RPMI8226 (cell line): ENCODE measurements at places on chromosomes 6 and 20.

DNA sequence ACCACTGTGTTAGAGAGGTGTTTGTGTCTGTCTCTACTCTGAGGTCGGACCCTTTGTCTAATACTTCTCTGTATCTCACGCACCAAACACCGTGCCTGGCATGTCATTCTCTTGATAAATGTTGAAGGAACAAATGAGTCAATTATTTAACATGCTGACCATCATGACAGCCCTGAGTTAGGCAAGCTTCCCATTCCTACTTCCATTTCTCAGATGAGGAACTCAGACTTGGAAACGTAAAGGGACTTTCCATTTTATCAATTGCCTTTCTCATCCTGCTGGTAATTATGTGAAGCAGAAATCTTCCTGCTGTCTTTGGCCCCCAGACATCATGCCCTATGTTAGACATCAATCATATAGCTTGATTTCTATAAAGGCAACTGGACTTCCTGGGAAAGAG is 227.0 kb upstream of the ECI2 start:
- no peak for DNase-seq

DNA sequence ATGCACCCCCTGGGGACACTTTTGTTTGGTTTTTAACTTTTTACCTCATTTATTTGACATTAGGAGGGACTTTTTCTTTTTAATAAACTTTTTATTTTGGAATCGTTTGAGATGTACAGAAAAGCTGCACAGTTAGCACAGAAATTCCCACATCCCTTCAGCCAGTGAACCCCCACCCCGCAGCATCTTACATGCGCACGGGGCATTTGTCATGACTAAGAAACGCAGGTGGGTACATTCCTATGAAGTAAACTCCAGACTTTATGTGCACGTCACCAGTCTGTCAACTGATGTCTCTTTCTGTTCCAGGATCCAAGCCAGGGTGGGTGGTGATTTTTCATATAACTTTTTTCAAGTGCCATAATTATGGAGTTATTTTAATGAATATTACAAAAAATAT is 4.9 kb upstream of the ZNF831 start:
- DNase-seq, result no peak

DNA sequence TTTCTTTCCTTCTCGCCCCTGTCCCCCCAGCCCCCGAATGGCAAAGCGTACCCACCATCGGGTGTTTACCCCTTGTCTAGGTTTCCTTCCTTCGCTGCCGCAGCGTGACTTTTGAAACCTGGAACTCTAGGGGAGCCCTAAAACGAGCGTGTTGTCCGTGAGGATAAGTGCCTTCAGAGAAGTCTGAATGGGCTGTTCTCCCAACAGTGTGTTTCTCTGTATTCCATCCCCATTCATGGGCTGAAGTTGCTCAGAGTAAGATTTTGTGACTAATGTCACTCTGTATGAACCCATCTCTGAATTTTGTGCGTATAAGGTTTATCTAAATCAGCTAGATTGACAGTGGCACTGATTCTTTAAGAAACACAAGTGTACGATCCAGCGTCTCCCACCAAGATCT is 949 bp downstream of the MACROD2 start:
- no peak for DNase-seq

DNA sequence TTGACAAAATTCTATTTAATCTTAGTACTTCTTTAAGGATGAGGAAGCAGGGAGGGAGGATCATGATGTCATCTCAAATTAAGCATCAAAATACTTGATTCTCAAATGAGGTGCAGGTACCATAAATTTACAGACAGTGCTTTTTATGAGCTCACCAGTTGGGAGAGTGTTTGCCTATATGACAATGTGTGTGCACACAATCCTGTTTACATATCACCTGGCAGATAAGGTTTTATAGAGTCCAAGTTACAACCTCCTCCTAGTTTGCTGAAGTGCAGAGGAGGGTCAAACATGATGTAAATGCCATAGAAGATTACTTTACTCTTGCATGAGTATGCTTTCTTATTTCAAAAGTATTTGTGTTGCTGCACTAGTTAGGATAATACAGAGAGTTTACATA is 6.4 kb downstream of the ATXN1 start:
- no peak for DNase-seq

- no peak for DNase-seq
Measured at GRCh38 chr6:11194356-11195218, 37.9 kb downstream of the NEDD9 start.

- DNase-seq, result no peak
Measured at GRCh38 chr6:1720620-1721322, 111.1 kb downstream of the FOXC1 start.

- peak; percentile 69 for DNase-seq
Measured at GRCh38 chr6:82385961-82386360, 22.3 kb downstream of the TPBG start.

- DNase-seq, result no peak
Measured at GRCh38 chr6:109104512-109104911, 9.2 kb downstream of the CEP57L1 start.

DNA sequence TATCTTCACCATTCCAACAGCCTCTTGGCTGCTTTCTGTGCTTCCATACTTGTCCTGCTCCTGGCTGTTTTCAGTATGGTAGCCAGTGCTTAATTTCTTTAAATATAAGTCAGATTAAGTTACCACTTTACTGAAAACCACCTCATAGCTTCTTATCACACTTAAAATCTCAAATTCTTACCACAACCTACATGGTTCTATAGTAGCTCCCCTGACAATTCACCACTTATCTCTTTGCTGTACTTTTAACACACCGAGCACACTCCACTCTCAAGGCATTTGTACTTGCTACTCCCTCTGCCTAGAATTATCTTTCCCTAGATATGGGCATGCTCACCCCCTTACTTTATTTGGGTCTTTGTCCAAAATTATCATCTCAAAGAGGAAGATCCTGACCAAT is 369.0 kb downstream of the TENT5A start:
- DNase-seq, result no peak

DNA sequence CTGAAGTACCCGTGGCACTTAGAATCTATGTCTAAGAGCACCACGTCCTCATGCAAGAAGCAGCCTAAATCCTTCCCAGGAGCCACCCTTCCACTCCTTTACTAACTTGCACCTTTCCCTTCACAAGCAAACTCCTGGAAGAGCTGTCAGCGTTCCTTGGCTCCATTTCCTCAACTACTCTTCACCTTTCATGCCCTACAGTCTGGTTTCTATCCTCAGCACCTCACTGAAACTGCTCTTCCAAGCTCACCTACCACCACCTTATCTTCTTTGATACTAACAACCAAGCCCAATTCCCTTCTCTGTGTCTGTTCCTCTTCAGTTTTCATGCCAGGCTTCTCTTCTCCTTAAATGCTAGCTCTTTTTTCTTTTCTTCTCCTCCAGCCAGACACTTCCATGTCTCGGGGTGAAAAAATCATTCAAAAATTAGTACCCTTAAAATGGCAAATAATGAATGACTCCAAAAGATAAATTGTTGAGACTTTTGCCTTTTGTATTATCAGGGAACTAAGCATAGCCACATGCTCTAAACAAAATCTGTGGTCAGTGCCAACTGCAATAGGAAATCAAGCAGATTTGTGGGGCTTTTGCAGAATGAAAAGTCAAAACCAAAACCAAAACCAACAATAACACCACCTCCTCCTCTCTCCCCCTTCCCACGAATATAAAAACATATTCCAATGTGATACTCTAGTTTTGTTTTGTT is 149.6 kb upstream of the KCNK16 start:
- DNase-seq, result peak; percentile 18

DNA sequence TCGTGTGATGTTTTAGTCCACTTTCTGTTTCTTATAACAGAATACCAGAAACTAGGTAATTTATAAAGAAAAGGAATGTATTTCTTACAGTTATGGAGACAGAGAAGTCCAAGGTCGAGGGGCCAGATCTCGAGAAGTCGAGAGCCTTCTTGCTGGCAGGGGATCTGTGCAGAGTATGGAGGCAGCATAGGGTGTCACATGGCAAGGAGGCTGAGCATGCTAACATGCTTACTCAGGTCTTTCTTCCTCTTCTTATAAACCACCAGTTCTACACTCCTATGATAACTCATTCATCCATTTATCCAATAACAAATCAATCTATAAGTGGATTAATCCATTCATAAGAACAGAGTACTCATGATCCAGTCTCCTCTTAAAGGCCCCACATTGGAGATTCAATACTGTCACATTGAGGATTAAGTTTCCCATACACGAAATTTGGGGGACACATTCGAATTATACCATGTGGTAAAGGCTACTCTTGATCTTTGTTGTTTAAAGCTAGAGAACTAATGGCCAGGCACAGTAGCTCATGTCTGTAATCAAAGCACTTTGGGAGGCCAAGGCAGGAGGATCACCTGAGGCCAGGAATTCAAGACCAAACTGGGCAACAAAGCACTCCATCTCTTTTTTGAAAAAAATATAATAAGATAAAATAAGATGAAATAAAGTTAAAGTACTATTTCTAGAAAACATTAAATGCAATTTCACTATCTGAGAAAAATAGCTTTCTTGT is 2.1 kb downstream of the GOPC start:
- peak; percentile 44 for DNase-seq

DNA sequence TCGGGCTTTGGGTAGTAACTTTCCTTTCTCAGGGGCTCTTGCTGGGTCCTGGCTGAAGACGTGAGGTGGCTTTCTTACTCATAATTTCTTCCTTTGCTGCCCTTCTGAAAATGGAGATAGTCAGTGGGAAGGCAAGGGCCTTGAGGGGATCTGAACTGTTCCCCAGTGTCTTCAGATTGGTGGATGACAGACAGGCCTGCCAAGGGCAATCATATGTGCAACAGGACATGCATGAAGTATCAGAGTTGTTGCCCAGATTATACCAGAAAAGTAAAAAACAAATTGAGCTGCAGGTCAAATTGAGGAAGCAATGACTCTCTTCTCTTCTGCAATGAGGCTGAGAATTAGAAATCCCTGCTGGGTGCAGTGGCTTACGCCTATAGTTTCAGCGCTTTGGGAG is 71.6 kb upstream of the PAX1 start:
- no peak for DNase-seq
